ENCODE measurements at places on chromosomes 7 and 10.

DNA sequence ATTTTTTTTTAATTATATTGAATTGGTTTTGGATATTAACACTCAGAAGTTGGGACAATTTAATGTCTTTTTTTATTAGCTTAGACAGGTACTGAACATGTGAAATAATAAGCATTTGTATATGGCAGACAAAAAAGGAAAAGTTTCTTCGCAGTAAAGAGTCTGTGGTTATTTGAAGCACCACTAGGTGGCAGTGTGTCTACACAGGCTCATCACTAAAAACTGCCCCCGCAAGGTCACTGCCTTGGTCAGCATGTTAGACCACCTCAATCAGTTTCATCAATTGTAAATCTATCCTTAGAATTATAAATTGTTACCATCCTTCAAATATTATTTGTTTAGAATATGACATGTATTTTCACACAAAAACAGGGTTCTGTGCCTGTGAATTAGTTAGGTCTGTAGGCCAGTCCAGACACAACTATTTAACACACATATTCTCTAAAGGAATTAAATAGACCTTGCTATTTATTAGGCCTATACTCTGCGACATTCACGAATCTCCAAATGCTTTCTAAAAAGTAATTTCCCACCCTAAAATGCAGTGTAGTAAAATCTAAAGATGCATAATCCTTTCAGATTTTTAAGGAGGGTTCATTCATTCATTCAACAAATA, 17.0 kb downstream of the PNLIPRP3 start:
- DNase-seq: no peak

- no peak for DNase-seq
Observed at GRCh38 chr10:31383810-31384588, 65.0 kb downstream of the ZEB1 start.

DNA sequence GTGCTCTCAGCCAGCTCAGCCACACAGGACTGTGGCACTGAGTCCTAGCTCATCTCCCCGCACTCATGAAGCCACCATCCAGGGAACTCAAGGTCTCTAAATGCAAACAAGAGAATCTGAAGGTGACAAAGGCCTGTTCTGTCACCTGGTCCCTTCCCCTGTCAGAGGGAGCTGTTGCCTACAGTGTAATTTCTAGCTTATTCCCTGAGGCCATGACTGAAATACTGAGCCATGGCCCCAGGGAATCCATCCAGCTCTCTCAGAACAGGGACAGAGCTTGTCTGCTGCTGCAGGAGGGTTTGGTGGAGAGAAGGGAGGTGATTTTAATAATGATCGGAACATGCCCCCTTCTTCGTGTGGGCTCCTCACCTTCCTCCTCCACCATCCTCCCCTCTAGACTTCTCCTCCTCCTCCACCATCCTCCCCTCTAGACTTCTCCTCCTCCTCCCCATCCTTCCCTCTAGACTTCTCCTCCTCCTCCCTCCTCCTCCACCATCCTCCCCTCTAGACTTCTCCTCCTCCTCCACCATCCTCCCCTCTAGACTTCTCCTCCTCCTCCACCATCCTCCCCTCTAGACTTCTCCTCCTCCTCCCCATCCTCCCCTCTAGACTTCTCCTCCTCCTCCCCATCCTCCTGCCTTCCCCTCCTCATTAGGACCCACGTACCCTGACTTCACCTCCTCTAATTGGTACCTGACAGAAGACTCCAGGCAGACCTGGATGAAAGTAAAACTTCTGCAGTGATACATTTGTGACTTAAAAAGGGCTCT, 338.0 kb upstream of the MKI67 start:
- DNase-seq: no peak

DNA sequence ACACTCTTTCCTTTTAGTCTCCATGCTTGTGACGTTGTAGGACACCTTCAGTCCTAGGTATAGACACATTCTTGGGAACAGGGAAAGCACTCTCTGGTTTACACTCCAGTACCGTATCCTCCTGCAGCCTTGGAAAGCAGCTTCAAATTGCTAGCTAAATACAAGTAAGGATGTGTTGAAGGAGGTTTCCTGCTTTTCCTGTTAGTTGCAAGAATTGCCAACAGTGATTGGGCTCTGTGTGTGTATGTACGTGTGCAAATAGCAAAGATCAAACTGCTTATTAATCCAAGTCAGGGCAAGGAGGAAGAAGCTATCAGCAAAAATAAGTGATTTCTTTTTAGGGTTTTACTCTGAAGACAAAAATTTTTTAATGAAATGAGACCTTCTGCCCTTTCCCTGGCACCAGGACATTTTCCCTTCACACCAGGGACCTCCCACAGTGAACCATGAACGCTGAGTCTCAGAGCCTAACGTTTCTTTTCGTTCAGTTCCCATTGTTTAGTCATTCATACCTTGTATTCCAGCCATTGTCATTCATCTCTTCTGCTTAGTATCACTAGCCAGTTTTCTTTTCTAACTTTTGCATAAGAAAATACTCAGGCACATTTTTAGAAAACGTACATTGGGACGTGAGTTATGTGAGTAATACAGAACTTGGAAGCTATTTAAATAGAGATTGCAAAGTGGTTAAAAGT, 36.9 kb upstream of the AUTS2 start:
- no peak for DNase-seq

DNA sequence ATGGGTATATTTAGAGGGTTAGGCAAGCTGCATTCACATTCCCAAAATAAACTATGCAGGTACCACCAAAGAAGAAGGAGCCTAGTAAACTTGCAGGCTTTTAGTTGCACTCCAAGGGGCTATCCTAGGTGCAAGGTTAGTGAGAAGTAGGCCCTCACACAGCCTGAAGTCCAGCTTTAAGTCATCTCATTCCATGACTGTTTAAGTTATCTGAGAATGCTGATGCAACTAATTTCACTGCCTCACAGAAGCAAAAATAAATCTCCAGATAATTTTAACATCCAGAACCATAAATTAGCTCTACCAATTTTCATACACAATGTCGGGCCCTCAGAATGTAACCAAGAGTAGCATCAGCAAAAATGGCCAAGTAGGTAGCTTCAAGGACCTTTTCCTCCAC, 34.3 kb upstream of the HHEX start:
- DNase-seq: no peak

DNA sequence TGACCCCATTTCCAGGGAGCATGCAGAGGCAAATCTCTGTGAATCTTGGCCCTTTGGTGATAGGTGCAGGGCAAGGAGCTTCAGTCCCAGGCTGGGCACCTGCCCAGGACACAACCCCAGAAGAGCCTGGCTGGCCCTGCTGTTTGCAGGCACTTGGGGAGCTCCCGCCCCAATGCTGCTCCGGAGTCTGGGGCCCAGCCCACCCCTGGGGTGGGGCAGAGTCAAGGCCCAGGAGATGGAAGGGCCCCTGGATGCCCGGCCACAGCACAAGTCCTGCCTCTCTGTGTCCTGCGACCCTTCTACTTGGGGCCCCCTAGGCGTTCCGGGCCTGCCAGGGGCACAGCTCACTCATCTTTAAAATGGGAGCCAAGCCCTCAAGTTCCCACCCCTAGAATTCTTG, 24.7 kb downstream of the PDGFA start:
- no peak for DNase-seq

- no peak for DNase-seq
Observed at GRCh38 chr7:25395976-25396375, 167.7 kb upstream of the NPVF start.

GRCh38 chr10:58104351-58104751, 163.3 kb downstream of the IPMK start:
- no peak for DNase-seq

GRCh38 chr10:5196702-5197113, at the start of gene AKR1C4:
AKR1C4 (plus strand) TSS chr10:5196837; CDS start chr10:5196868, 31 bp downstream.
- DNase-seq: no peak

DNA sequence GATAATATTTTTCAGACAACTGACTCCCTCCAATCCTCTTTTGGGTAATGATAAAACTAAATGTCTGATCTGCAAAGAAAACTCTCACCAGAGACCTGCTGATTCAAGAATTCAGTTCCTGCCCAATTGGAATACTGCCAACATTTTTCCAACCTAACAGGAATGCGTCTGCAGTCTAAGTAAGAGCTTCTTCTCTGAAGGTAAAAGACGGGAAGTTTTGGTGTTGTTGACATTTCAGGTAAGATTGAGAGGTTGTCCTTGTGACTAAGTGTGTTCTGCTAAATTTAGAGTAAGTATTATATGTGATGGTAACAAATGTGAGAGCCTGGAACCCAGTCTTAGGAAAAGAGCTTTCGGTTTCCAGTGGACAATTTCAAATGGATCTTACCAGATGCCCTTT, 17.6 kb downstream of the IFIT5 start:
- no peak for DNase-seq

DNA sequence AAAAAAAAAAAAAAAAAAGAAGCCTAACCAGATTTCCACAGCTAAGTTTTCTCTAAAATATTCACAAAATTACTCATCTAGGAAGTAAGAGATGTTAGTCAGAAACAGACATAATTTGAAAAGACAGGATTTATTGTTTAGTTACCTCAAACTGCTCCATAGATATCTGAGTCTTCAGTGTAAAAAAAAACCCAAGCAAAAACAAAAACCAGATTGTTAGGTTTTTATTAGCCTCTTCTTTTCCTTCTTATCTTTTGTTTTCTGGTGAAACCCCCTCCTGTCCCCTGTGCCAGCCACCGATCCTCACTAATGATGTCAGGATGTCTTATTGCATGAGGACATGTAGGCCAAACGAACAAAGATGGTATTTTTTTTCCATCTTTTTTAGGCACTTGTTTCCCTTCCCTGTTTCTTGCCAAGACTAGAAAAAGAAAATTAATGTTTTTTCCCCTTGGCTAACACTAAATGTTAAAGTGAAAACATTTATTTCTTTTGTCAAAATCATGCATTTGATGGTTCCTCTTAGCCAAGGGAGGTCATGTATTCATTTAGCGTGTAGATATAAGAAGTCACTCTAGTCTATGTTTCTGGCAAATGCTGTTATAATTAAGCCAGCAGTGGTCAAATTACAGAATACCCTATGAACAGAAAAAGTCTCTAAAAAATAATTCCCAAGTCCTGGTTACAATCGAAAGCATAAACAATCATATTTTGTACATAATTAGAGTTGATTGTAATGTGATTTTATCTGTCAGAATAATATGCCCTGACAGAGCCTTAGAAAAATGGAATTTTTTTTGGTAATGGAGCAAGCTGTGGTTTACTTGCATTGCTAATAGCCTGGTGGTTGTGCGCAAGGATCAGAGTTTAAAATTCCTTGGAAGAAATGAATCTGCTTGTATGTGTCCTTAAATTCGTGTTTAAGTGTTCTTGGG, 702.4 kb upstream of the FZD8 start:
- no peak for DNase-seq

GRCh38 chr7:2930310-2931033, 86.4 kb upstream of the GNA12 start:
- no peak for DNase-seq

DNA sequence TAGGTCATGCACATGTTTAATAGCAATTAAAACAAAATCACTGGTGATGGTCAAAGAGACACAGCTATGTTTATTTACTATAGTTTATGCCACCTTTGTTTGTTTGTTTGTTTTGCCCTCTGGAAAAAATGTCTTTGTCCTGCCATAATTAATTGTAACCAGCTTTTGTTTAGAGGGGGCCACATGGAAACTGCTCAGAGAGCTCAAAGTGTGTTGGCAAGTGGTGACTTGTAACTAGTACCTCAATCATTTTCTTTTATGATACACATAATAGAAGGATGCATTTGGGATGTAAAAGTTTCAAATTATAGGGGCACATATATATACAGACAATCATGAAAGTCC, 40.2 kb downstream of the GRK5 start:
- no peak for DNase-seq

- no peak for DNase-seq
Observed at GRCh38 chr10:115879372-115880089, 393.5 kb downstream of the GFRA1 start.

Measured in HS-27A (cell line).